ENCODE measurements at places on chromosomes 6 and 20.

GRCh38 chr6:132464538-132465256 lies 48.2 kb downstream of the STX7 start:
- DNase-seq, result no peak

- no peak for DNase-seq
These were observed 12.4 kb upstream of the SRSF3 start for GRCh38 chr6:36581716-36582115.

- no peak for DNase-seq
These were observed 25.1 kb downstream of the CAP2 start for GRCh38 chr6:17418281-17419188.

DNA sequence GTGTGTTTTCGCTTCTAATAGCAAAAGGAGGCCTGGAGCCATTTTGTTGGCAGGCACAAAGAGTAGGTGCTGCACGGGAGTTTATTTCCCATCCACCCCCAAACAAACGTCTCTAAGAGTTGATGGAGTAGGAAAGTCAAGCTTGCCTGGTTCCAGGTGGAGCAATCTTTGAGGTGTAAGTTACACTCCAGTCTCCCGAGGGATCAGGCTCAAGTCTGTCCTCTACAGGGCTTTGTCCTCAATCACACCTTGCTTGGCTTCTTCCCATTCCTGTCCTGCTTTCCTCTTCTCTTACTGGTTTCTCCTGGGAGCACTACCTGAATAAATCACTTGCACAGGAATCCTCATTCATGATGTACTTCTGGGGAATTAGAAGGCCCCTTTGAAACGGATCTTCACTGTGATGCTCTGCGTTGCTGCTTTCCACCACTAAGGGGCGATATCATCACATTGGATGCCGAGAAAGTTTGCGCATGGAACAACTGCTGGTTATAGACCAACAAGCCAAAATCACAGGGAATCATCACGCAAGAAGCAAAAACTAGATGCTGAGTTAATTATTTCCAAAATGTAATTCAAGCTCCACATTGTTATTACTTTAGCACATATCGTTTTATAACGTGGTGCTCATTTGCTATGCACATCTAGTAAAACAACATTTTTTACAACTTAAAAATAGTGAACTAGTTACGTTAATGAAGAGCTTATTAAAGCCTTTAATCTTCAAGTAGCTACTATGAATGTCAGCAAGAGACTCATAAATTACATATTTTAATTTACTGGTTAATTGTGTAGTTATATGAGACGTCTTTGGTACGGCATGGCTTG lies 156.8 kb downstream of the DNAH8 start:
- no peak for DNase-seq

GRCh38 chr6:30005482-30005881 lies 55.6 kb upstream of the POLR1H start:
- no peak for DNase-seq

DNA sequence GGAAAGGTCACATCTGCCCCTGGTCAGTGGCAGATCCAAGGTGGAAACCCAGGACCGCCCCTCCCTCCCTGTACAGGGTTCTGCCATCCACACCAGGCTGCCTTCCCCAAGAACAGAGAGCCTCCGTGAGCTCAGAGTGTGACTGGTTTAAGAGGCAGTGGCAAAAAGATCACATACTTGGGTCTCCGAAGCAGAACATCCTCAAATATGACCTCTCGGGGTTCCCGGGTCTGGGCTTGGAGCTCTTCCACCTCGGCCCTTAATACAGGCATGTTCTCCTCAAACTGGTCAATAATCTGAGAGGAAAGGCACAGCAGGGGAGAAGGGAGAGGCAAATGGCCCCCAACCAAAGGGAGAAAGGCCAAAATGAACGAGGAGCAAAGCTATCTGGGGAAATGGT lies 14.8 kb downstream of the C20orf96 start:
- DNase-seq, result no peak

DNA sequence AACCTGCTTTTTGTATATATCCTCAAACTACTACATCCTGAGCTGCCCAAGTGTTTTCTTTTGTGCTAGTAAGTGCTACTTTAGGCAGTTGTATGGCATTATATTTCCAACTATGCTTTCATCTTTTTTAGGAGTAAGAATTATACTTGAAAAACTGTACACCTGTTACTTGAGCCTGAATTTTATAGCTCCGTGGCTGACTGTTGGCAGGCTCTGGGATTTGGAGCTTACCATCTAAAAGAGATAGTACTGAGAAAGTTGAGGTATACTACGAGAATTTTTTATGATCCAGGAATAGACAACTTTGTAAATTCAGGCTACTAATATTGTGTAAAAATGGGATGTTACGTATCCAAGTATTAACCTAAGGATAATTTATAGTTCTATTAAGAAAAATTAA lies 32.4 kb downstream of the RNF217 start:
- no peak for DNase-seq

DNA sequence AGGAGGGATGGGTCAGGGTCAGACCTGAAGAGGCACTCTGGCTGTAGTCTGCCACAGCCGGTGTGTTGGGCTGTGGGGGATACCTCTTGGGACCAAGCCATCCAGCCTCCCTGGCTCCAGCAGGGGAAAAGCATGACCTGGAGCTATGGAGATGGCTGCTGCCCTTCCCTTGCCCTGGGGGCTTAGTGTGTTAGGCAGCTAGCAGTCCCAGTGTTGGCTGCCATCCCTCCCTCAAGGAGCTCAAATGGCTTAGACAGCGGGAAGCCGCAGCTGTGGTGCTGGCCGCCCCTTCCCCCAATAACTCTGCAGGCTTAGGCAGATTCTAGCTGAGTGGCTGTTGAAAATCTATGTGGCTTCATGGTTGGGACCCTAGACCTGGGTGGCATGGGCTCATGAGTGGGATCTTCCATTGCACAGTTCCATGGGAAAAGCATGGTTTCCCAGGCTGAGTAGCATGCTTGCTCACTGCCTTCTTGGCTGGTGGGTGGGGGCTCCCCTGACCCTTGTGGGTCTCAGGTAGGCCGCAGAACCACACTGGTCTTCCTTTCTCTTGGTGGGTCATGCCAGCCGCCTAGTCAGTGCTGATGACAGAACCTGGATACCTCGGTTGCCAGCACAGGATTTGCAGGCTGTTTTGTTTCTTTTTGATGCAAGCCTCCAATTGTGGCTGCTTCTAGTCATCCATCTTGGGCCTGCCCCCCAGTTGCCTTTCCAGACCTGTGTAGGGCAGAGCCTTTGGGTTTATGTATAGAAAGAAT lies 69.0 kb upstream of the AHI1 start:
- DNase-seq, result no peak
